Activated T-helper 1 cell treated with anti-CD3 and anti-CD28 coated beads, Interleukin-2, amount 50 U/mL, for 16 hours (primary cell): ENCODE measurements at places on chromosomes 2 and 18.

GRCh38 chr18:37710726-37711125 is 145.1 kb upstream of the CELF4 start:
- no peak for DNase-seq

GRCh38 chr2:10844097-10844496 is 31.5 kb upstream of the PDIA6 start:
- no peak for DNase-seq

- no peak for DNase-seq
These were observed 28.0 kb downstream of the KIAA2012 start for GRCh38 chr2:202101026-202101579.

- no peak for DNase-seq
These were observed 196.8 kb downstream of the NDUFA10 start for GRCh38 chr2:239828192-239828972.

- no peak for DNase-seq
These were observed 57.4 kb upstream of the PGAP1 start for GRCh38 chr2:196983934-196984333.

DNA sequence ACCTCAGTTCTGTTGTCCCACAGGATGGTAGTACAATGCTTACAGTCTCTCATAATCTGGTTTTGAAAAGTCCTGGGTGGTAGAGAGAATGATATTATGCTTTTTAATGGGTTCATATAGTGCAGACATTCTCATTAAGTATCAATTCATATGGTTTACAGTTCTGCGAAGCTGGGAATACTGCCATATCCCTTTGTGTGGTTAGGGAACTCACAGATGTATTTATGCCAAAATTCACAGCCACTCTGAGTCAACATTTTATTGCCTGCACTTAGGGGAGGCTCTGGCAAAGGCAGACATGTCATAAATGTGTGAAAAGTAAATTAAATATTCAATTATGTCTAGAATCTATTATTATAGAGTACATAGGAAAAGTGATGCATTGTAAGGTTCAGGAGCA is 808.2 kb downstream of the SUCLG1 start:
- no peak for DNase-seq

DNA sequence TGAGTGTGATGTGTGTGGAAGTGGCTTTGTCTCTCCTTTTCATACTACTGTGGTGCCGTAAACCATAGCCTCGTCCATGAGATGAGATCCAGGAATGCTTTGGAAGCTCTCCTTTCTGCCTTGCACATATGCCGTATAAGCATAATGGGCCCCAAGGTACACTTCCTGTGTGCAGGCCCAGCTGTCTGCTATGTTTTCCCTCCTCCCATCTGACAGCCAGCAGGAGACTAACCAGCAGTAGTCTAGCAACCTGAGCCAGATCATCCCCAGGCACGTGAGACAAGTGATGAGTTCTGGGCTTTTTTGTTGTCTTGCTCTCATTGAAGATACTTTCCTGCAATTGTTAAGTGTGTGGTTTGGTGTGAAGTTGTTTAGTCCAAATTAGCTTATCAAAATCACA is 555.5 kb upstream of the LRRTM4 start:
- DNase-seq, result no peak

GRCh38 chr18:11504962-11505361 is 104.4 kb upstream of the SLC35G4 start:
- DNase-seq, result no peak

DNA sequence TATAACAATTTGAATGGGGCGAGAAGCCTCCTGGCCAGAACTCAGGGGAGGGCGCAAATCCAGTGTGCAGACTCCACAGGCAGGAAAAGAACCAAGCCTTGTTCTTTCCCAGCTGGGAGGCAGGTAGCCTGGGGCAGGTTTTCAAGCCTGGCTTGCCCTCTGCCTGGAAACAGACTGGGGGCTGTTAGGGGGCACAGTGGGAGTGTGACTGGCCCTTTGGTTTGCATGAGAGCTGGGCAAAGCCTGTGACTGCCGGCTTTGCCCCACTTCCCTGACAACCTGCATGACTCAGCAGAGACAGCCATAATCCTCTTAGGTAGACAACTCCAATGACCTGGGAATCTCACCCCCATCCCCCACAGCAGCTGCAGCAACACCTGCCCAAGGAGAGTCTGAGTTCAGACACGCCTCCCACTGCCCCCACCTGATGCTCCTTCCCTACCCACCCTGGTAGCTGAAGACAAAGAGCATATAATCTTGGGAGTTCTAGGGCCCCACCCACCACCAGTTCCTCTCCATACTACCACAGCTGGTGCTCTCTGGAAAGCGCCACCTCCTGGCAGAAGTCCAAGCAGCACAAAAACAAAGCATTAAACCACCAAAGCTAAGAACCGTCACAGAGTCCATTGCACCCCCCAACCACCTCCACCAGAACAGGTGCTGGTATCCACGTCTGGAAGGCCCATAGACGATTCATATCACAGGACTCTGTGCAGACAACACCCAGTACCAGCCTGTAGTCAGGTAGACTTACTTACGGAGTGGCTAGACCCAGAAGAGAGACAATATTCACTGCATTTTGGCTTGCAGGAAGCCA is 402.5 kb downstream of the STK39 start:
- DNase-seq, result no peak
